ENCODE measurements at places on chromosomes 4 and X. TPM values are rescaled to one million over a fixed set of nuclear protein-coding genes. Genes with fewer than 3 reads are reported as not detected.

GRCh38 chr4:77538574-77539157, 67.0 kb upstream of the CXCL13 start:
- peaks cover 32% of the 10 kb centered on the region for H3K27me3 ChIP-seq
- no peaks in the 10 kb centered on the region for H3K36me3 ChIP-seq

DNA sequence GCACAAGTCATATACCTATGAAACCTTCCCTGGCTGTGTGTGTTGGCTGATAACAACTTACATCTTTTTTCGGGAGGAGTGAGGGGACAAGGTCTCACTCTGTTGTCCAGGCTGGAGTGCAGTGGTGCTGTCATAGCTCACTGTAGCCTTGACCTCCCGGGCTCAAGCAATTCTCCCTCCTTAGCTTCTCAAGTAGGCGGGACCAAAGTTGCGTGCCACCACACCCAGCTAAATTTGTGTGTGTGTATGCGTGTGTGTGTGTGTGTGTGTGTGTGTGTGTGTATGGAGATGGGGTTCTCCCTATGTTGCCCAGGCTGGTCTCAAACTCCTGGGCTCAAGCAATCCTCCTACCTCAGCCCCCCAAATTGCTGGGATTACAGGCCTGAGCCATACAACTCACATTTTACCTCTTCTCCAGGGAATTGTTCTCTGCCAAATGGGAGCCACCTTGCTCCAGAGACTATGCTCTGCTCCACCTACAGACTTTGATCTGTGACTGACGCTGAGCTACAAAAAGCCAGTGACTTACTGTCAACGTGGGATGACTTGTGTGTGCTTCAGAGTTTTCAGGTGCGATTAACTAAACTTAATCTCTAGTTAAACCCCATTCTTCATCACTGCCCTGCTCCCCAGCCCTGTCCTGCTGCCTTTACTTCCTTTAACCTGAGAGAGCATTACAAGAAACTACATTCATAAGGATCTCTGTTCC, 2.0 kb upstream of the BEX4 start:
- no peak for DNase-seq
- H3K27ac ChIP-seq: no peak overlapping the region
- peaks cover 8% of the 10 kb centered on the region for H3K4me1 ChIP-seq
- peaks cover 5% of the 10 kb centered on the region for H3K36me3 ChIP-seq

DNA sequence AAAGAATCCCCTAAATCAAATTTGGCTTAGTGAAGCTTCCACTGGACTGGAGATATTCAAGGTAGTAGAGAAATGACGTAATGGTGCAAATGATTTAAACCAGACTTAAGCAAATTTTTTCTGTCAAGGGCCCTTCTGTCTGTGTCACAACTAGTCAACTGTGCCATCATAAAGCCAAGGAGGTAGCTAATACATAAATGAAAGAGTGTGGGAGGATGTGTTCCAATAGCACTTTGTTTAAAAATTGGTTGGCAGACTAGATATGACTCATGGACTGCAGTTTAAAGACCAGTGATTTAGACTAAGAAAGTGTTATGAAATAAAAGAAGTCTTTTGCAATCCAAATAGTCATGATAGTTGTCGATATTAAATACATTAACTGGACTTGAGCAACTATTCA, 24.3 kb upstream of the TEX13C start:
- peaks cover 22% of the 10 kb centered on the region for H3K4me1 ChIP-seq
- DNase-seq: peak; percentile 16
- H3K4me3 ChIP-seq: peak overlapping the region; percentile 9
- H3K36me3 ChIP-seq: no peaks in the 10 kb centered on the region
- no peaks in the 10 kb centered on the region for H3K27me3 ChIP-seq

Gene SCLT1
- total RNA-seq: 19.7 TPM

GRCh38 chrX:68945603-68946228, 116.9 kb downstream of the EFNB1 start:
- no peaks in the 10 kb centered on the region for H3K36me3 ChIP-seq
- no peaks in the 10 kb centered on the region for H3K27me3 ChIP-seq
- no peaks in the 10 kb centered on the region for H3K4me1 ChIP-seq
- no peak overlapping the region for H3K27ac ChIP-seq
- no peak overlapping the region for H3K4me3 ChIP-seq

Gene GLRB
- not detected for total RNA-seq

DNA sequence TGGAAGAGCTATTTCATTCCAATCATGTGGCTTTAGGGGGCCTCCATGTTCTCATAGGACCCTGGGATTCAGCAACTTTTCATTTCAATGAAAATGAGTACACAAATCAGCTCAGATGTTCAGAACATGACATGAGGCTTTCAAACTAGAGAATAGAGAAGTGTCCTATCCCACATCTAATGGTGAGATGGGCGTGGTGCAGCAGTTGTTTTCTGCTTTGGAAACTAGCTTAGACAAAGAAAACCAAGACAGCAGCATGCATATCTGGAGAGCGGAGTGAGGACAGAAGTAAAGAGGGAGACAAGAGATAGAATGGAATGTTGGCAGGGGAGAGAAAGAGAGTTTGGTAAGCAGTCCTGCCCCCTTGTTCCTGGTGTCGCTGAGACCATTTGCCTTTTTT, 1009.1 kb upstream of the IGFBP7 start:
- H3K4me1 ChIP-seq: no peaks in the 10 kb centered on the region
- H3K27me3 ChIP-seq: no peaks in the 10 kb centered on the region
- no peaks in the 10 kb centered on the region for H3K36me3 ChIP-seq
- H3K27ac ChIP-seq: no peak overlapping the region
- DNase-seq: no peak

- H3K4me1 ChIP-seq: no peaks in the 10 kb centered on the region
- H3K36me3 ChIP-seq: no peaks in the 10 kb centered on the region
- DNase-seq: no peak
- H3K4me3 ChIP-seq: no peak overlapping the region
- no peak overlapping the region for H3K27ac ChIP-seq
These were observed 96.1 kb upstream of the FAM9A start for GRCh38 chrX:8897259-8897658.

Gene BGN
- not detected for total RNA-seq

Gene CXCL13
- 0.43 TPM for total RNA-seq

Gene ADH6
- total RNA-seq: not detected

Gene HNRNPD
- 384 TPM for total RNA-seq

Gene MGARP
- 0.32 TPM for total RNA-seq

- H3K4me1 ChIP-seq: no peaks in the 10 kb centered on the region
- H3K4me3 ChIP-seq: no peak overlapping the region
- DNase-seq: no peak
- H3K27me3 ChIP-seq: peaks cover 45% of the 10 kb centered on the region
- no peaks in the 10 kb centered on the region for H3K36me3 ChIP-seq
These were observed 1.2 kb downstream of the TLL1 start for GRCh38 chr4:165874072-165874790.

Data from activated CD8-positive, alpha-beta T cell treated with anti-CD3 and anti-CD28 coated beads for 36 hours (primary cell).